ENCODE measurements at places on chromosomes 3 and 15.

GRCh38 chr3:4432259-4432658 is 34.8 kb downstream of the SUMF1 start:
- DNase-seq: no peak

DNA sequence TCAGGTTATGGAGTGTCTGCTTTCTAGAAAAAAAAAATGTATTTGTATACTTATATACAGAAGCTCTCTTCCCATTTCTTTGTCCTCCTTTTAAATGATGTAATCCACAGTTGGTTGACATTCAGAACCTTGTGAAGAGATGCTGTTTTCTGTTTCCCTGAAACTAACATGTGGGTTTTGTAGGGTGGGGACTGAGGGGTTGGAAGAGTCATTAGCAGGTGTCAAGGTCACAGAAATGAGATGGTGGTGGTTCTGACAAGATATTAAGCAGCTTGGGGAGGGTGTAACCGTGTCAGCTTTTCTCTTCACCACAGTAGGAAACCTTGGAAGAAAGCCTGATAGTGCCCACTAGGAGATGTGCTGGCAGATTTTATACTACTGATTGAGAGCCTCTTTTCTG is 2.4 kb downstream of the RASA2 start:
- DNase-seq: no peak

DNA sequence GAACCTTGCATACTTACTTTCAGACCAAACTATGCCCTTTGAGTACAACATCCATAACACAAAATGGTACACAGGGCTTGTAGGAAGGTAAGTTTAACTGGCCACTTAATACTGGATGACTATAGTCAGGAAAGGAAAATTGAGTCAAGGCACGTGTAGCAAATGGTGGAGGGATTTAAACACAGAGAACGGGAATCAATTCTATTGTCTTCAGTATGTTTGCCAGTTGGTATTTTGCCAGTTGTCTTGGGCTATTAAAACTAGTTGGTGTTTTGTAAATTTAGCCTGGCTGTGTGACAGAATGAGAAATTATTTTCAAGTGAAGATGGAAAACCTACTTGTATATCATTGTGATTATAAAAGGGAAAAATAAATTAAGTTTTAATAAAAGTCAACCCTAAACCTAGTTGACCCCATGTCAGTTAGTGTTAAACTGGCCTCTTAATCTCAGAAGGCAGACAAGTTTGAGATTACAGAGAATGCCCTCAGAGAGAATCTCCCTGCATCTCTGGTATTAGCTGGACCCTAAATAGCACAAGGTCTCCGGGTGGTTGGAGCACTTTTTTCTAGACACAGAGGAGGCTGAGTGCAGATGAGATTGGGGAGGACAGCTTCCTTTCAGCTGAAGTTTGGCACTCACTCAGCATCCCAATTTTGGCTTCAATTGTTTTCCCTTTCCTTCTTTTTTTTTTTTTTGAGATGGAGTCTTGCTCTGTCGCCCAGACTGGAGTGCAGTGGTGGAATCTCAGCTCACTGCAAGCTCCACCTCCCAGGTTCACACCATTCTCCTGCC is 91.2 kb downstream of the MB21D2 start:
- no peak for DNase-seq

- no peak for DNase-seq
These were observed 99.8 kb upstream of the HERC1 start for GRCh38 chr15:63933522-63933921.

DNA sequence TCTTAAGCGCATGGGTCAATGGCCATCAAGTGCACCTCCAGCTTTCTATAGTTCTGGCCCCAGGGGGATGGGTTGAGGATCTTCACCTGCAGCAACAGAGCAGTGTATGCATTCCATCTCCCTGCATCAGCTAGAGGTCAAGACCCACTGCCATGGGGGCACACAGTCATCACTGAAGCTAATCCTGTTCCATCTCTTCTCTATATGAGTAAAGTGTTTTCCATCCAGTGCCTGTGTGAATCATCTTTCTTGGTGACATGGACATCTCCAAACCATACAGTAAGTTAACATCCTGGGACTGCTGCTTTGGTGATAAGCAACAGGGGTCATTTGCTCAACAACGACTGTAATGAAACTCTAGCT is 4.4 kb upstream of the ENTPD3 start:
- no peak for DNase-seq

GRCh38 chr15:72358650-72359171 is 17.1 kb downstream of the HEXA start:
- DNase-seq: no peak

DNA sequence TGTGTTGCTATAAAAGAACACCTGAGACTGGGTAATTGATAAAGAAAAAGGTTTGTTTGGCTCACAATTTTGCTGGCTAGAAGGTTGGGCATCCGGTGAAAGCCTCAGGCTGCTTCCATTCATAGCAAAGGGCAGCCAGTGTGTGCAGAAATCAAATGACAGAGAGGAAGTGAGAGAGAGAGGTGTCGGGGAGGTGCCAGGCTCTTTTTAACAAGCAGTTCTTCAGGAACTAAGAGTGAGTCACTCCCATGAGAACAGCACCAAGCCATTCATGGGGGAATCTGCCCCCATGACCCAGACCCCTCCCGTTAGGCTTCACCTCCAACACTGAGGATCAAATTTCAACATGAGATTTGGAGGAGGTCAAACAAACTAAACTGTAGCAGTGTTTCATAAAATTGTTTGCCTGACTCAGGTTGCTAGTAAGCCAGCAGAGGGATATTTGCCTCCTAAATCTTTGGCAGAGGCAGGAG is 4.5 kb upstream of the PARP15 start:
- no peak for DNase-seq

- no peak for DNase-seq
These were observed 152.4 kb upstream of the MDFIC2 start for GRCh38 chr3:70464876-70465275.

DNA sequence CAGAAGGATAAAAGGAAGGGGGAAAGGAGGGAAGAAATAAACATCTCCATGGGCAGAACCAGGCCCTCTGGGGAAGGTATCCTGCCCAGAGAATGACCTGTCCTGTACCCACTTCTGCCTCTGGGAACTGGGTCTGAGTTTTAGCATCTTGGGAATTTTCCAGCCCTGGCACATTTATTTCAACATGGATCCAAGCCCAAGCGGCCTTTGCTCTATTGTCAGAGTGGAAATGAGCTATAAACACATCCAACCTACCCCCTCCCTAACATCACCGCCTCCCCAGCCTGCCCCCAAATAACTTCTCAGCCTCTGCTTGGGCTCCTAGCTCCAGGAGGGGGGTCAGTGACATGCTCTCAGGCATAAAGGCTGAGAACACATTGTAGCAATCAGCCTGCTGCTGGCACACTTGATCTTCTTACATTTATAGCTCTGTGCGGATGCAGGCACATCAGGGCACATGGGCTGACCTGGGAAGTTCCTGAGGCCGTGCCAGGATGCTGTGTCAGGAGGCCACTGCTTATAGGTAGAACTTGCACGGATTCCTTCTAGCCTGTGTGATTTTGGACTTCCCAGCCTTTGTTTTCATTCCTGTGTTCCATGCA is 4.6 kb upstream of the OXTR start:
- DNase-seq: no peak

- DNase-seq: no peak
These were observed 20.9 kb upstream of the FSTL1 start for GRCh38 chr3:120471643-120472042.

DNA sequence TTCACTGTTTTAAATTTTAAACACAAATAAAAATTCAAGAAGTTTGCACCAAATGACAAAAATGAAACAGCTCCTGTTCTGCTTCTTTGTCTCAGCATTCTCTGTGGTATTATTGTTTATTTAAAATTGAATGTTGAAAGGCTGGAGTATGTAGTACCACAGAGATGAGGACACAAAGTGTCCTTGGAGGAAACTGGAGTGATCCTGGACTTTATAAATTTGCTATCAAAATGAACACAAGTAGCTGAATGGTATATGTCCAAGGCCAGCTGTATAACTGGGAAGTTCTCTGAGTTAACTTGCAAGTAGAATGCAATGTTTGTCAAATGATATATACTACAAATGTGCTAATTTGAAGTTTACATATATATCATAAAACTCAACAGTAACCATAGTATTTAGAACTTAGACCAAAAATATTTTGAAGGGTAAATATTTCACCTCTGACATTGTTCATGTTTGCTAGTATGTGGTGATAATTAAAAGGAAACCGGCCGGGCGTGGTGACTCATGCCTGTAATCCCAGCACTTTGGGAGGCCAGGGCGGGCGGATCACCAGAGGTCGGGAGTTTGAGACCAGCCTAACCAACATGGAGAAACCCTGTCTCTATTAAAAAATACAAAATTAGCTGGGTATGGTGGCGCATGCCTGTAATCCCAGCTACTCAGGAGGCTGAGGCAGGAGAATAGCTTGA is 12.3 kb downstream of the BTLA start:
- no peak for DNase-seq

DNA sequence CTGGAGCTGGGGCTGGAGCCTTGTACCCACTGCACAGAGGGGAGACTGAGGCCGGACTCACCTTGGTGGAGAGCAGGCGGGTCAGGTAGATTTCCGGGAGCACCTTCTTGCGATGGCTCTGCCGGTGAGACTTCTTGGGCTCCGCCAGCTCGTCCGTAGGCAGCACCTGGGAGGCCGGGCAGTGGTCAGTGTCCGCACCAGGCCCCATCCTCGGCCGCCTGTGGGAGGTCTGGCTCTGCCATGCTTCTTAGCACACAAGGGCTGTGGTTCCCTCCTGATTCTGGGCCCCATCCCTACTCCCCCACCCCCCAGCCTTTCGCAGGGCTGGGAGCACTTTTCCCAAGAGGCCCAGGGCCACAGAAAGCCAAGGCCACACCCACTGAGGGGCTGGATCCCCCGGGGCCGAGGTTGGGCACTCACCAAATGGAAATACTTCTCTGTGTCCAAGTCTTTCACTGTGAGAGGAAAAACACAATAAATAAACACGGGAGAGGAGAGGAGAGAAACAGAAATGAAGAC is 17.4 kb downstream of the H1-8 start:
- peak; percentile 20 for DNase-seq

GRCh38 chr3:102896851-102897621 is 462.2 kb downstream of the ZPLD1 start:
- DNase-seq: no peak

GRCh38 chr3:147680837-147681483 is 271.8 kb downstream of the ZIC1 start:
- no peak for DNase-seq

- no peak for DNase-seq
These were observed 1222.0 kb downstream of the ROBO1 start for GRCh38 chr3:78545827-78546226.

DNA sequence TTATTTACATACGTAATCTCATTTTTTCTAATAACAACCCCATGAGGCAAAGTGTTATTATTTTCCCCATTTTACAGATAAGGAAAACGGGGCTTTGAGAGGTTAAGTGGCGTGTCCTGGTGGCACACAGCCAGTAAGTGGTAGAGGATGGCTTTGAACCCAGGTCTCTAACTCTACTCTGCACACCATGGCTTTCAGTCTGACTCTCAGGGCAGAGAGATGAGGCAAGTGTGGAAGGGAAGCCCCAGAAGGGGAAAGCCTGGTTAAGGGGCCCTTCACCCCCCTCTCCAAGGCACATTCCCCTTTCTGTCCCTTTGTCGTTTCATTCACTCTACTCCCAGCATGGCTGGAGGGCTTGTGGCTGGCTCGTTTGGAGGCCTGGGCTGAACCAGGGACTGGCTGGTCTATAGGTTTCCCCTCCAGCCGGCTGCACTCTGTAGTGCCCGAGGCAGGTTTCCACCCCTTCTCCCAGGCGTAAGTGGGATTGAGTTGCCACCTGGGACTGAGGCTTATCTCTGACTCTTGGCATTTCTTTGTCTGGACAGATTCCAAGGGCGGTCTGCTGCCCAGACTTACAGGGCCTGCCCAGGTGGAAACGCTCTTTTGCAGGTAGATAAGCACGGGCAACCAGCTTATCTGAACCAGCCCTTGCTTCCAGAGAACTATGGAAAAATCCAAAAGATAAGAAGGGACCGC is 12.1 kb downstream of the SEMA4B start:
- DNase-seq: no peak

DNA sequence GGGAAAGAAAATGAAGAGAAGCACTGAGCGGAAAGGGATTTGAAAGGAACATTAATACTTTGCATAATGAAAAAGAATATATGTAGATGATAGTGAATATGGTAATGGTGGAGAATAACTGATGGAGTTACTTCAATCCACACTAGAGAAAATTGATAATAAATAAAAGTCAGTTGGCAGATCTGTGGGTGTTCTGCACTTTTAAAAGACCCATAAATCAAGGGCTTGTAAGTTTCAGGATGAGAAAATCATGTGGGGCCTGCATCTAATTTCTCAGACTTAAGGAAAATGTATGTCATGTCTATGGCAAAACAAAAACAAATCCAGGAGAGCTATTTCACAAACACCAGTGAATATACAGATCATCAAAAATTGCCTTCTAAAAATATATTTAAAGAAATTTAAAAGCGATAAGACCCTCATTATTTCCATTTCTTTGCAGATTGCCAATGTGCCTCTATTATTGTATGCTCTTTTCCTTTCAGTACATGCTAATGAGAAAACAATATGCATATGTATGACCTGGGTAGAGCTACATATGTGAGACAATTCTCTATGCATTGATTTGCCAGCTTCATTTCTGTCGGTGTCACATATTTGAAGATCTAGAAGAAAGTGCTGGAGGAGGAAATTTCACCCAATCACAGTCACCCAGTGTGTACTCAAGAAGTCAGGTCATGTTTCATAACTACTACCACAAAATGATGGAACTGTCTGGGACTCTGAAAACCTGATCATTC is 269.9 kb upstream of the PDZRN3 start:
- DNase-seq: no peak

DNA sequence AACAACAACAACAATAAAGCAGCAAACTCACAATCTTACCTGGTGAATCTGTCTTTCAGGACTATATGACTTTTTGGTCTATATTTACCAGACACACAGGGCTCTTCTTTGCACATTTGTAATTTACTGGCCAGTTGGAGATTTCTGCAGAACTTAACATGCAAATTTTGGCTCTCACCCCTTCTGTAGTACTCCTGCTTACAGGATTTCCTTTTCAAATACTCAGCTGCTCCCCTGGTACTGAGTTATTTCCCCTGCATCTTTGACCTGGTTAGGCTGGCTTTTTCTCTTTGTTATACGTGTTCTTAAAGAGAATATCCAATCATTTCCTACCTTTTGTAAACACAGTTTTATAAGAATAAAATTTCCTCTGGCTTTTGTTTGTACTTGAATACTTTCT is 228.0 kb downstream of the MBNL1 start:
- no peak for DNase-seq

DNA sequence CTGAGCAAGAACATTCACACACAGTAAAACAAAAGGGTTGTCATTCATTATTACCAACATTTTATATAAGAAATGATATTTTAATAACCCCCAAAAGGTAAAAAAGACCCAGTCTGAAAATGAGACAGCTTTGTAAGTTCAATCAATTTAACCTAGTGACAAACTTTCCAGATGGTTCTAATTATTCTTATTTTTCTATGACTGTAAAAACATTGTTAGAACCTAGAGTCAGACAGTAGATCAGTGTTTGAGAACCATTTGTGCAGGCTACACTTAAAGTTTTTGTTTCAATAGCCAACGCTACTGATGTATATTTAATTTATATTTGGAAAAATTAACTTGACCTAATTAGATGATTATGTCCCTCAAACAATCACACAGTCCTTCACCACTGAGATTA is 708.4 kb upstream of the CBLB start:
- DNase-seq: no peak
